GM10248 (cell line): ENCODE measurements at places on chromosomes 11 and 22.

DNA sequence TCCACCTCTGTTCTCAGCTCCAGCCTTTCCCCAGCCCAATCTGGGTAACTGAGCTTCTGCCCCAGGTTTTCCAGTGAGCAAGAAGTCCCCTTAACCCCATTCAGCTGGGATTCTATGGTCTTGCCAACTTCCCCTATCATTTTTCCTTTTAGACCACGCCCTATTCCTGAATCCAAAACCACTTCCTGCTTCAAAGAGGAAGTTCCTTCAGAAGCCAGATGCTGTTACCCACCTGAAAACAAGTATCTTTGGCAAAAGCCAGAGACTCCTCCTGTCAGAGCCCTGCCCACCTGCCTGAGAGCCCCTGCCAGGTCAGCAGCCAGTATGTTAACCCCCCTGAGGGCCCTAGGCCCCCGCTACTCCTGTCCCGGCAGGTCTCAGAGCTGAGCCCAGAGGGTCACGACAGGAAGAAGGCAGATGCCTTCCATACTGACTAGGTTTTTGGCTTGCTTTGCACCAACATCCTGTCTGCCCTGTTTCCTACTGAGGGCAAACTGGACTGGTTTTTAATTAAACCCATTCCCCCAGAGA, 20.3 kb upstream of the MICAL2 start:
- DNase-seq = no peak

DNA sequence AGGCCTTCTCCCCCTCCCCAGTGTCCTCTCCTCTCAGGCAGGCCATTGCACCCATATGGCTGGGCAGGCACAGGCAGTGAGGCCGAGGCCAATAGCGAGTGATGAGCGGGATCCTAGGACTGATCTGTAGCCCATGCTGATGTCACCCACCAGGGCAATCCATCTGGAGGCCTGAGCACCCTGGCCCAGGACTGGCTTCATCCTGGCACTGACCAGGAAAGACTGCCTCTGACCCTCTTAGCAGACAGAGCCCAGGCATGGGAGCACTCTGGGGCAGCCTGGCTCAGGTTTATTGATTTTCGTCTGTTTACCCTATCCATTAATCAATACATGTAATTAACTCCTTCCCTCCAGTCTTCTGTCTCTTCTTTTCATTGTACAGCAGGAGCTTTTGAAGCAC, 5.1 kb upstream of the TIRAP start:
- no peak for DNase-seq

DNA sequence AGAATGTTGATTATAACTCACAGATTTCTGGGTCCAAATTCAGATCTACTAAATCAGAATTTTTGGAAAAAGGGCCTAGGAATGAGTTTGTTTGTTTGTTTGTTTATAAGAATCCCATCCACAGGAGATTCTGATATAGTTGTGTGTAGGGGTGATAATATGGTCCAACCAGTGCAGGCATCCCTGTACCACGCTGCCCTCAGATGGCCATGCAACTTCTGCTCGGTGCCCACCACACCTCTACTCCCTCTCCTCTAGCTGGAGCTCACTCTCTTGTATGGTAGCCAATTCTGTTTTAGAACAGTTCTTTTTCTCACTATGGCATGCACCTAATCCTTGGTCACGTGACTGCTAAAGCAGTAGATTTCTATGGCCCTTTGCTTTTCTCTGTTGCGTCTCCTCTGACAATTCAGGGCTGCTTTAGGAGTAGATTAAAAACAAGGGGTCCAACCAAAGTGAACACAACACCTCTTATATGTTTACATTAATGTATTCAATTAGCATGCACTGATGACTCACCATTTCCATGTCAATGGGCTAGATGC, 103.3 kb upstream of the KCNA4 start:
- no peak for DNase-seq

GRCh38 chr22:30602049-30602448, 4.9 kb upstream of the TCN2 start:
- no peak for DNase-seq

GRCh38 chr11:79487412-79487811, 46.6 kb upstream of the TENM4 start:
- DNase-seq = no peak

- no peak for DNase-seq
Observed at GRCh38 chr11:58003591-58003990, 20.1 kb upstream of the OR9Q1 start.
